ENCODE measurements at places on chromosomes 4 and X. TPM values are rescaled to one million over a fixed set of nuclear protein-coding genes. Genes with fewer than 3 reads are reported as not detected.

GRCh38 chr4:76984788-76985211, 35.2 kb downstream of the SEPTIN11 start:
- DNase-seq, result peak; percentile 88

GRCh38 chr4:85398276-85398675, 76.7 kb upstream of the ARHGAP24 start:
- DNase-seq, result no peak

- no peak for DNase-seq
Observed at GRCh38 chr4:73676136-73676535, 55.9 kb upstream of the RASSF6 start.

- no peak for DNase-seq
Observed at GRCh38 chr4:10164877-10165283, 48.3 kb upstream of the WDR1 start.

DNA sequence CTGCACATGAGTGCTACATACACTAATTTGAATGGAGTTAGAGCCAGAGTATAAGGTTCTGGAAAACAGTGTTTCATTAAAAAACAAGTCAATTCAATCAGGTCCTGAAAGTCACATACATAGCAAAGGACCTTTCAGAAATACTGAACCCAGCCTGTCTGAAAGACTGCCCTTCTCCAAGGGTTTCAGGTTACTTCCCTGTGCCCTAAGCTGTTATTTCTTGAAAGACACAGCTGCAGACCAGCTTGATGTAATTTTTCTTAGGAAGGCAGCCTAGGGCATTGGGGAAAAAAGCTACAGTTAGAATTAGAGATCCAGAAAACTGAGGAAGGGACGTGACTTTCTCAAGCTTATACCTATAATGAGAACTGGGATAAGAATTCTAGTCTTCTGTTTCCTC, 155.9 kb upstream of the MAOA start:
- no peak for DNase-seq

GRCh38 chr4:81039351-81039972, 9.0 kb downstream of the BMP3 start:
- DNase-seq, result no peak

DNA sequence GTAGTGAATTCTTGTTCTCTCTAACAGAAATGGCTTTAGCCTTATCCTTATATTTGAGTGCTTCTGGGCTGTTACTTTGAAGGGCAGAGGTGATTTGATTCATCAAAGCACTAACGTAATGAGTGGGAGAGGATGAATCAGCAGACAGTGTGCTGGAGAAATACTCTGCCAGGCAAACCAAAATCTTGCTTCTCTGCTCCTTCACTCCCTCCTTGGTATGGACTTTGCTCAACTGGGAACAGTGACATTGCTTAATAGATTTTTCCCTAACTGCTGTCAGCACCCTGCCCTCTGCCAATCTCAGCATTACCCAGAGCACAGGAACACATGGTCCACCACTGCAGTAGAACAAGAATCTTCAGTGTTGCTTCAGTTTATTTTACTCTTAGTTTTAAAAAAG, 56.0 kb downstream of the PDLIM5 start:
- no peak for DNase-seq

DNA sequence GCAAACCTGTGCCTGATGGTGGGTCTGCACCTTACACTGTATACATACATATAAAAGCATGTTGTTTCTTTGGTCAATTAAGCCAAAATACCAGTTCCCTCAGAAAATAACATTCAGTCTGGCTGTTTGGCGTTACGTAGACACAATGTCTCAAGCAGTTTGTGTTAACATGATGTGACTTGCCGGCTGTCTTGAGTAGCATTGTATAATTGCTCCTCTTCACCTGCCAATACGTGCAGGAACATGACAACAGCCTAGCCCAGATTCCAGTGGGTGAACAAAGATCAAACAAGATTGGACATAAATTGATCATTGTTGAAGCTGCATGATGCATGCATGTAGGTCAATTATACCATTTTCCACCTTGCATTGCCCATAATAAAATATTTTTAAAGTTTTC, 102.3 kb downstream of the F11 start:
- no peak for DNase-seq

GRCh38 chrX:17805120-17805519, 56.0 kb downstream of the RAI2 start:
- DNase-seq, result no peak

GRCh38 chrX:39898147-39898546, 199.6 kb downstream of the BCOR start:
- DNase-seq, result no peak

GRCh38 chr4:153142700-153143438, 61.4 kb upstream of the TRIM2 start:
- peak; percentile 79 for DNase-seq

DNA sequence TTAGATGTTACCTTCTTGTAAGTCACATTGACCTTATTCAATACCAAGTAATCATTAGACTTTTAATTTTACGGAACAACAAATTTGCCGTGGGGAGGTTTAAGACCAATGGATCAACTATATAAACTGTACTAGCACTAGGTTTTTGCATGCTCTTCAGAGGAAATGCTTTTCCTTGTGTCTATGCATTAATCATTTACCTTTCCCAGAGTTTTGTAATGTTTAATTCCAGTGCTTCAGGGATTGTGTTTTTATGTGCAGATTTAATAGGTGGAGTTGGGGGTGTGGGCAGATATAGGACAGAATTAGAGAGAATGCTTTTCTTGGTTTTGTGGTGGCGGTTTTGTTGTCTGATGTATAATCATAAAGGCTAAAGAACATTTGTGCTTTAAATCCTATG, 76.0 kb upstream of the SMARCA5 start:
- no peak for DNase-seq

GRCh38 chr4:38523524-38524448, 140.2 kb upstream of the KLF3 start:
- no peak for DNase-seq

GRCh38 chrX:56232221-56233082, at the start of gene KLF8:
Gene KLF8 (plus strand): TSS chrX:56232356. CDS start chrX:56233335, 979 bp downstream.
- DNase-seq, result peak; percentile 32

- peak; percentile 77 for DNase-seq
Observed at GRCh38 chr4:180058691-180059215, 2184.4 kb upstream of the TENM3 start.

- no peak for DNase-seq
Observed at GRCh38 chr4:143404555-143404954, 67.9 kb downstream of the GAB1 start.

- DNase-seq, result no peak
Observed at GRCh38 chr4:144280688-144281087, 140.2 kb upstream of the GYPA start.

DNA sequence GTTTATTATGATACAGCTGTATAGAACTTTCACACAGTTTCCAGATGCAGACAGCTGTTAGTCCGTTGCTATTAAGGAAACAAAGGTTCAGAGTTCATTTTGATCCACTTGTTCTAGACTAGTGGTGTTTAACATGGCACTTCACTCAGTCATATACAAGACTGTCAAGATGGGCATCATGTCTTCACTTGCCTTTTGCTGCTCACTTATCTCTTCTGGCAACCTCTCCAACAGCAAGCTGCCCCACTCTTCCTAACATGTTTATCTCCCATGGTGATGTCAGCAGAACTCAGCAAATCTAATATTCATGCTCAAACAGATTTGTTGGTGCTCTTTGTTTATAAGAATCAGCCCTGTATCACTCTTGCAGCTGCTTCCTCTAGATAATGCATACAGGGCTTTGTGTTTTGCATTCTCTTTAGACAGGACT, 236.2 kb upstream of the HAND2 start:
- peak; percentile 85 for DNase-seq

- DNase-seq, result peak; percentile 89
Observed at GRCh38 chrX:2325076-2325784, 175.5 kb downstream of the DHRSX start.

GRCh38 chrX:154059729-154060245, 37.7 kb downstream of the MECP2 start:
- no peak for DNase-seq

DNA sequence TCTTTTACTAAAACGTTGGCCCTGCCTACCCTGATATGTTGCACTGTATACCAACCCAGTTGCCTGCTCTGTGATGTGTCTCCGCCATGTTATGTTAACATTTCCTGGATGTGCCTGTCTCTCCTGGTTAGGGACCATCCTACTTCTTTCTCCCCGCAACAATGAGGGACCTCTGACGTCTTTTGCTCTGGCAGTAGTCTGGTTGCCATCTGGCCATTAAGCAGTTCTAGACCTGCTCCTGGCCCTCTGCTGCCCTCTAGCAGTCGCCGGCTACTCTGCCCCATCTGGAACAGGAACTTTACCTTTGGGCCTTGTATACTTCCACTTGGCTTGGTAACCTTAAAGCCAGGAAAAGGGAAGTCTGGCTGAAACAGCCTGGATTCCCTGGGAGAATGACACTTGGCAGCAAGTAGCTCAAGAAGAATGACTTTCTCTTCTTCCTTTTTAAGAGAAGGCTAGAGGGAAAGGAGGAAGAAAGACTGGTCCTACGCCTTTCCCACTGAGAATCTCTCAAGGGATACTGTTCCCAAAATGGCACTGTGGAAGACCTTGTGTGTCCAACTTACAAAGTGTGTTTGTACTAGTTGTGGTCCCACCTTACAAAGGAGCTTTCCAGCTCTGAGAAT, 63.5 kb downstream of the GPC3 start:
- DNase-seq, result no peak

- DNase-seq, result no peak
Observed at GRCh38 chr4:49032440-49033161, 46.5 kb downstream of the CWH43 start.

DNA sequence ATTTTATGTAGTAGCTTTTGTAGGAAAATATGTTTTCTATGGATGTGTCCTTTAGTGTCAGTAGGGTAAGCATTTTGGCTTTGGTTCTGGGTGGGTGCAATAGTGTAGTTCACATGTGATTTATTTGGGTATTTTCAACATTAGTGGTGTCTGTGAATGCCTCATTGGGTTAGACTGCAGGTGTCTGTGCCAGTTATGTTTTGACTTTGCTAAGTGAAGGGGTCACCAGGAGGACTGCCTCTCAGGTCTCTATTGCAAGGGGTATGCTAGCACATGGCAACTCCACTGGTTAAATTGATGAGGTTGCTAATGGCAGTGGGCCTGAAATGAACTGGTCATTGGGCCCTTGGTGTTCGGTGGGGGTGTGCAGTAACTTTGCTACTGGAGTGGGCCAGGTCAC, 467.1 kb downstream of the NAF1 start:
- no peak for DNase-seq

GRCh38 chrX:111881715-111882114, 5.7 kb downstream of the TRPC5OS start:
- DNase-seq, result no peak

GRCh38 chr4:149975172-149975571, 103.1 kb upstream of the DCLK2 start:
- no peak for DNase-seq

- DNase-seq, result no peak
Observed at GRCh38 chrX:104707572-104707971, 141.6 kb downstream of the IL1RAPL2 start.

The ENPEP gene
- 37.8 TPM for polyA plus RNA-seq

The CT45A1 gene
- 15.2 TPM for polyA plus RNA-seq

The CDS1 gene
- 20.2 TPM for polyA plus RNA-seq

The RAI2 gene
- 17.4 TPM for polyA plus RNA-seq

The ZNF732 gene
- polyA plus RNA-seq, result 2.1 TPM

The ADH7 gene
- not detected for polyA plus RNA-seq

The PRDM8 gene
- 0.59 TPM for polyA plus RNA-seq

The UCP1 gene
- polyA plus RNA-seq, result 0.54 TPM

The NLGN4X gene
- 1.9 TPM for polyA plus RNA-seq

The SLITRK4 gene
- 0.97 TPM for polyA plus RNA-seq

The ARSD gene
- polyA plus RNA-seq, result 46.3 TPM

The ADAD1 gene
- not detected for polyA plus RNA-seq

The NXF2 gene
- polyA plus RNA-seq, result 0.14 TPM

The SLC10A4 gene
- polyA plus RNA-seq, result 0.39 TPM

The CXorf49 gene
- polyA plus RNA-seq, result not detected

The EOLA1 gene
- 17.3 TPM for polyA plus RNA-seq

The HELT gene
- polyA plus RNA-seq, result not detected
